ENCODE measurements at places on chromosomes 13 and 19.
A peak's percentile ranks its signal among the peaks of the same experiment; 100 is the strongest.

GRCh38 chr13:109131698-109132257 is 502.4 kb downstream of the MYO16 start:
- DNase-seq, result no peak

DNA sequence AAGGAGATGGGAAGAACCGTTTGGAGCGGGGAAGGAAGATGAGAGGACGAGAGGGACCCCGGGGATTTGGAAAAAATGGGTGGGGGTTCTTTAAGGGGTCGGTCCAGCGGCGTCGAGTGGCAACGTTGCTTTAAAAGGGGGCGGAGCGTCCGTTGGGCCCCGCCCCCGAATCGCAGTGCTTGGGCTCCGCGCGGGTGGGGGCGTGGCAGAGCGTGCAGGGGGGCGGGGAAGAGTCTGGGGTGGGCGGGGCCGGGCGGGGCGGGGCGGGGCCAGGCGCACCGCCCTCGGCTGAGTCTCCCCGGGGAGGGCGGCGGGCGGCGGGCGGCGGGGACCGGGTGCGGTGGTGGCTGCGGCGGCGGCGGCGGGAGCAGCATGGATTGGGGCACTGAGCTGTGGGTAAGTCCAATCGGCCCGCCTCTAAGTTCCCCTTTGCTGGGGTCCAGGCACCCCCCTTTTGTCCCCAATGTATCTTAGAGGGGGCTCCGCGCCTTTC is at the start of gene TRIP10:
Gene TRIP10, plus strand, starts transcription at position 291 of the 493 bp plus-strand sequence. Its CDS starts 82 bp downstream, at position 373.
- peak; percentile 78 for DNase-seq

DNA sequence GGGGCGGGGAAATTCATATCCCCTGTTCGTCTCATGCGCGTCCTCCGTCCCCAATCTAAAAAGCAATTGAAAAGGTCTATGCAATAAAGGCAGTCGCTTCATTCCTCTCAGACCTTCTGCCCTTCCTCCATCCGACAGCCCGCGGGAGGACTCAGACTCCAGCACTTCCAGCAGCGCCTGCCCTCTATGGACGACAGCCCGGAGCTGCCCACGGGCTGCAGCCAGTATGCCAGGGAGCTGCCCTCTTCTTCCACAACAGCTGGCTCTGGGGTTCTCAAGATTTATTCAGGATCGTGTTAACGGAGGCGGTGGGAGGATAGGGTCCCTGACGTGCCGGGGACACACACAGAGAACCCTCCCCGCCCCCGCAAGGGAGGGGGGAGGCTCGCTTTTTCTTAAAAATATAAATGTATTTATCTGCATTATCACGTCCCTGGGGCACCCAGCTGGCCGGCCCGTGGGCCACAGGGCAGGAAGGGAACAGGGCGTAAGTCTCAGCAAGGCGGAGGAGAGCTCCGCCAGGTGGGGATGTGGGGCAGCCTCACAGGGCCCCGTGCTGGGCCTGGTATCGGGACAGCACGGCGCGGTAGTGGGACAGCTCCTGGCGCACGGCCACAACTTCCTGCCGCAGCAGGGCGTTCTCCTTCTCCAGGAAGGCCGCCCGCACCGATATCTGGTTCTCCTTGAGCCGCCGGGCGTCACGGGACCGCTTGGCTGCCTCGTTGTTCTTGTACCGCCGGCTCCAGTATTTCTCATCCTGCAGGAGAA is 6.7 kb downstream of the DBP start:
- DNase-seq, result no peak

DNA sequence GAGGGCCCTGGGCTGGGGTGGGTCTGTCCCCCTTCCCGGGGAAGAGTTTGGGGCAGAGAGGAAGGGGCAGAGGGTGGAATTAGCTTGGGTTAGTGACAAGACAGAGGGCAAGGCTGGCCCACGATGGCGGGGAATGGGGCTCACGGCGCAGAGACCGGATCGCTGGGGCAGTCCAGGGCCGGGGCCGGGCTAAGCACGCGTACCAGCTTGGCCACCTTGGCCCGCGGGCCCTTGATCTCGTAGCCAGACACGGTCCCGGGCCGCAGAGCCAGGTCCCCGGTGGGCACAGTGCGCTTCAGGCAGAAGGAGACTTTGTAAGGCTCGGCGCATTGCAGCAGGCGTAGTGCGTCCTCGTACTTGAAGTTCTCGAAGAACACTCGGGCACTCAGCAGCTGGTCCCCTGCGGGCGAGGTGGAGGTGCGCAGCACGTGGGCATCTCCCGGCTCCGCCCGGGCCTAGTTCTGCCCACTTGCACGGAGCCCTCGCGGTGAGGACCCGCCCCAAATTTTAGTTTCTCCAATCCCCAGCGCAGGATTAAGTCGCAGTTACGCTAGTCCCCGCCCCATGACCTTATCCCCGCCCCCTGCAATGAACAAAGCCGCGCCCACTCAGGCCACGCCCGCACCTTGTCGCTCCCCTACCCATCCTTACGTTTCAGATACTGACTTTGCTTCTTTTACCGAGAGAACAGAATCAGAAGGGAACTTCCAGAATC is 8.6 kb upstream of the HIPK4 start:
- peak; percentile 77 for DNase-seq

DNA sequence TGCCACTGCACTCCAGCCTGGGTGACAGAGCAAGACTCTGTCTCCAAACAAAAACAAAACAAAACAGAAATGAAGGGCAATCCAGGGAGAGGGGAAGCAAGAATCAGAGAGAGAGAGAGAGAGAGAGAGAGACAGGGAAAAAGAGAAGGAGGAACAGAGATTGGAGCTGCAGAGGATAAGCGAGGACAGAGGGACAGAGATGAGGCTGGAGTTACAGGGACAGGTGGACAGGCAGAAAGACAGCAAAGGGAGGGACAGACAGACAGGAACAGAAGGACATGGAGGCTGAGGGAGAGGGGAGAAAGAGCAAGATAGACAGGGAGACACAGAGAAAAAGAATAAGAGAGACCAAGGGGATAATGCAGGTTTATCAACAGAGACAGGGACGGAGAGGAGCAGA is 1.3 kb upstream of the CRX start:
- no peak for DNase-seq

- DNase-seq, result no peak
Observed at GRCh38 chr13:80312967-80313366, 28.0 kb downstream of the SPRY2 start.

DNA sequence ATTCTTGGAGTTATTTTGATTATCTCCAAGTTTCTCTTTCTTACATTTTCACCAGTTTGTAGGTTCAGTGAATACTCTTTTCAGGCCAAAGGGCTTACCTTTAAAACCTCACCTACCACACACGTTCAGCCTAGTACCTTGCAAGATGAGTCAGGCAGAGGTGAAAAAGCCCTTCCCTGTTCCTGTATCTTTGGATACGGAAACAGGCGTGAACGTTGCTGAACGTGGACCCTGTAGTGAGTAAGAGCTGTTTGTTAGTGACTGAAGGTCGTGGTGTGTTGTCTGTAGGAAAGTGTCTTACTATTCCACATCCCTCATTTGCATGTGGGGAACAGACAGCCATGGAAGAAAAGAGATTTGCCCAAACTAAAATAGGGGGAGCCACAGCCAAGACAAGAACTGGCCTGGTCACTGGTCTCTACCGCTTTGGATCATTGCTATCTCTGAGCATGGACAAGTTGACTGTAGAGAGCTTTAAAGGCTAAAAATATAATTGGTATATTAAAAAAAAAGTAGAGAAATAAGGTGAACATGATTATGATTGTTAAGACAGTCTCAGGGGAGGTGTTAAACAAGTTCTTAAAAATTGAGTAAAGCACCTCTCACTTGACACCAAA is 3.5 kb downstream of the CEBPG start:
- DNase-seq, result no peak

DNA sequence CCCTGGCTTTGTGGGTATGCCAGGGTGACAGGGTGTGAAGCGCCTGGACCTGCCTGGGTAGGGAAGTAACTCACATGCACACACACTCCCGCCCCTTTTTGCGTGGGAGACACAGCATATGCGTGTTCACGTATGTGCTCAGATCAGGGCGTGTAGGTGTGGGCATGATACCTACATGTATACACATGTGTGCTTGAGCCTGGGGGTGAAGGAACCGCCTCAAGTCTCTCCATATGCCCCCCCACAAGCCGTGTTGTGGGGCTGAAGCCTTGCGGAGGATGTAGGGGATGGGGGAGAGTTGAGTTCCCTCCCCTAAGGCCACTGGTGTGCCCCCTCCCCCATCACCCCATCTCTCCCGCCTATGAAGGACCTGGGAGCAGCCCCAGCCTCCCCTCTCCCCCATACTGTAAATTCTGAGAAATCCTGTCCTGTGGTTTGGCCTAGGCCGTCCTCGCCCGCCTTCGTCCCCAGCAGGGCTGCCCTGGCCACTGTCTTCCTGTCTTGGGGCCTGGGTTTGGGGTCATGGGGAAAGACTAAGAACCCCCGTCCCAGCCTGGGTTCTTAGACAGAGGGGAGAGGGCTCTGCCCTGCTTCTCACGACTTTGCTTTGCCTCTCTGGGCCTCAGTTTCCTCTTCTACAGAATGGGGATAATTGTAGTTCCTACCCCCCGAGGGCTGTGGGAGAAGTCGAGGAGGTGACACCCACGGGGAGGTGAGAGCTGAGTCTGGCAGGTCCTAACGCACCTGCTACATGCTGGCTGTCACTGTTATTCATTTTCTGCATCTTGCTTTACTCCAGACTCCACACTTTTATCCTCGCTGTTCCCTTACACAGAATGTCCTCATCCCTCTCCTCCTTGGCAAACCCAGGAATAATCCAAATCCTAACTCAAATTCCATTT is 14.3 kb downstream of the ACTL9 start:
- DNase-seq, result no peak

GRCh38 chr19:13058951-13059660 is 43.6 kb downstream of the LYL1 start:
- no peak for DNase-seq

DNA sequence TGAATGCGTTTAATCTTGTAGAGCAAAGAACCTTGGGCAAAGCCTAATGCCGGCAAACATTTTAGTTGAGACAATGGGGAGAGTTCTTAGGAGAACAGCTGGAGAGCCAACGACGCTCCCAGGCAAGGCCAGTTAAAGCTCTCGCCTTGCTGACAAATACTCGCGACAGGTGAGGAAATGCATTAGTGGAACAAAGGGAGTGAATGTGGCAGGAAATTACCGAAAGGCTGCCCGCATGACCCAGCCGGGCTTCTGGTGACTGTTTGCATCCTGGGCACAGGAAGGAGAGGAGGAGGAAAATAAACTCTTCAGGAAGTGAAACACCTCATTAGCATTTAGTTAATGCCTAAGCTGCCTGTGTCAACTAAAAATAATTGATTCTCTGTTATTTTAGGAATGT is 74.6 kb downstream of the SHISA2 start:
- no peak for DNase-seq

DNA sequence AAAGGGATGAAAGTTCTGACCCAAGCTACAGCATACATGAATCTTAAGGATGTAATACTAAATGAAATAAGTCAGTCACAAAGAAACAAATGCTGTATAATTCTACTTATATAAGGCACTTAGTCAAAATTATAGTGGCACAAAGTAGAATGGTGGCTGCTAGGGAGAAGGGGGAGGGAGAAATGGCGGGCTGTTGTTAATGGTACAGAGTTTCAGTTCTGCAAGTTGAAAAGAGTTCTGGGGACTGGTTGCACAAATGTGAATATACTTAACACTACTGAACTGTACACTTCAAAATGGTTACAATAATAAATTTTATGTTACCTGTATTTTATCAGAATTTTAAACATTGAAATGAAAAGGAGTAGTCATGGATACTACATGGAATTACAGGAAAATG is 48.9 kb upstream of the CLDN10 start:
- no peak for DNase-seq

GRCh38 chr19:55440411-55441105 is 2.5 kb downstream of the SHISA7 start:
- no peak for DNase-seq

GRCh38 chr13:24385902-24386301 is 76.5 kb downstream of the C1QTNF9 start:
- DNase-seq, result no peak

DNA sequence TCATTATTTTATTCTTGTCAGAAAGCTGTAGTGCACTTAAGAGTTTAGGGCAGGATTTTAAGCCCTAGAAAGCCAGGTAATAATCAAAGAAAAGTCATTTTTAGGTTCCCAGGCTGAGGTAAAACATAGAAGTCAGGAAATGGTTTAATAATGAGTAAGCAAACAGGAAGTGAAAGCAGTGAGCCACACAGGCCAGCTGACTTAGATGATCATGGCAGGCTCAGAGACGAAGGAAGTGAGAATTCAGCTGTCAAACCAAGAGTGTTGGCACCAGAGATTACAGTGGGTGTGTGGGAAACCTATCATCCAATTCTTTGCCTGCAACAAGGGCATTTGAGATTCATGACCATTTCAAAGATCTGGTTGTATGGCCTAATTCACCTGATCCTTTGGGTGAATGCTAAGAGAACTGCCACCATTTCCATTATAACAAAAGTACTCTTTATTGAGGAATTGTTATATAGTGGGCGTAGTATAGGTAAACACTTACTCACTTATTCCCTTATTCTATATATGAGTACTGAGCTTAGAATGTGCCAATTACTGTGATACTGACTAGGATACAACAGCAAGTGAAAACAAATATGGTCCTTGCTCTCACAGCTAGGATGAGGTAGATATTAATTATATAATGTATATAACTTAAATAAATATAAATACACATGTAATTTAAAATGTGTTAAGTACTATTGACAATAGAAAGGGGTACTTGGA is 103.7 kb upstream of the EDNRB start:
- peak; percentile 32 for DNase-seq

GRCh38 chr19:17379221-17379631 is 2.1 kb upstream of the PLVAP start:
- DNase-seq, result no peak

DNA sequence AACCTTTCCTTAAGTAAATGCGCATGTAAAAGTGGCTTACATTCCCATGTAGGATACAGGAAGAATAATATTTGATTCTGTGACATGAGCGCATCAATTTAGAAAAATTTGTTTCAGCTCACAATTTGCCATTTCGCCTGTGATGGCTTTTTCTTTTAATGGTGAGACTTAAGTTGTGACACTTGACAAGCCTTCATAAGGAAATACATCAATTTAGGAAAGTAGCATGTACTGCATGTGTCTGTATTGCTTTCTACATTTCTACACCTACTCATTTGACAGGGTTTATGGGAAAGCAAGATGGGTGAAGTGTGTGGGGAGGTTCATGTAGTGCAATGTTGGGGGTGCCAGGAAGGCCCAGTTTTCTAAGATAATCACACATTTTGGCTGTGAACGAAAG is 12.1 kb upstream of the SCEL start:
- DNase-seq, result no peak

- no peak for DNase-seq
Observed at GRCh38 chr19:54952591-54953344, 5.4 kb upstream of the NLRP7 start.

- no peak for DNase-seq
Observed at GRCh38 chr19:35159606-35160005, 5.1 kb downstream of the FXYD5 start.

- DNase-seq, result no peak
Observed at GRCh38 chr19:1261798-1262622, 7.1 kb upstream of the CIRBP start.

- DNase-seq, result no peak
Observed at GRCh38 chr13:110628477-110628793, 13.1 kb downstream of the NAXD start.

Measured in activated naive CD4-positive, alpha-beta T cell treated with anti-CD3 and anti-CD28 coated beads, Interleukin-2, amount 50 U/mL, for 16 hours (primary cell).